ENCODE measurements at places on chromosomes 12 and 14.

DNA sequence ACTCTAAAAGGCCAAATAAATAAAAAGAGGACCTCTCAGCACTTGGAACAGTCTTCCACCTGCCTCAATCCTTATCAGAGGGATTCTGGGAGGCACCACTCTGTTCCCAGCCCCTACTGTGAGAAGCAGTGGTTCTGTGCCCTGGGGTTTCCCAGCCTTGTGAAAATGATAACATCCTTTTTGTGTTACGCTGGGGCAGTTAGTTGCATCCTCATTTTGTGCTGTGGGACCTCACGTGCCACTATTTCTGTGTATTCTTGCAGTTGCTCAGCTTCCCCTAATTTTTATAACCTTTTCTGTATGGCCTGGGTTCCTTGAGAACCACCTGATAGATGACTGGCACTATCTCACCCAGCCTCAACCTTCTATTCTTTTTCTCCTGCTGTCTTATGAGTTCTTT lies 10.8 kb upstream of the CMA1 start:
- no peak for DNase-seq

DNA sequence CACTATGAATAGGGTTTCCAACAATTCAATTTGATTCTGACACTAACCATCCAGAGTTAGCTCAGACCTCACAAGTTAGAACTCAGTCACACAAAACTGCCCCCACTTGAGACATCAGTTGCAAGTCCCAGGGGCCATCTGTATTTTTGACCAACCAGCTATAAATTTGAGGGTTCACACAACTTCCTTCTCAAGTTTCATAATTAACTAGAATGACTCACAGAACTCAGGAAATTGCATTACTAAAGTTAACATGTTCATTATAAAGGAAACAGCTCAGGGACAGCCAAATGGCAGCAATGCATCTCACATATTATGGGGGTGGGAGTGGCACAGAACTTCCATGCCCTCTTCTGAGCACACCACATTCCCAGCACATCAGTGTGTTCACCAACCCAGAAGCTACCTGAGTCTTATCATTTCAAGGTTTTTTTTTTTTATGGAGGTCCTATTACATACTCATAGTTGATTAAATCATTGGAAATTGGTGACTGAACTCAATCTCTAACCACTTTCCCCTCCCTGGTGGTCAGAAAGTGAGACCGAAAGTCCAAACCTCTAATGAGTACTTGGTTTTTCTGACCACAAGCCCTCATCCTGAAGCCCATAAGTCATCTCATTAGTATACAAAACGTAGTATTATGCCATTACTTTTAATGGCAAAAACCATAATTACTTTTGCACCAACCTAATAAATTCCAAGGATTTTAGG lies 1721.5 kb upstream of the SEL1L start:
- DNase-seq = no peak

GRCh38 chr12:107912421-107913004 lies 138.0 kb downstream of the ASCL4 start:
- peak; percentile 70 for DNase-seq

- DNase-seq = no peak
Observed at GRCh38 chr12:57170408-57170807, 23.0 kb upstream of the LRP1-AS start.

- DNase-seq = no peak
Observed at GRCh38 chr14:100076133-100076532, 10.9 kb downstream of the EVL start.

DNA sequence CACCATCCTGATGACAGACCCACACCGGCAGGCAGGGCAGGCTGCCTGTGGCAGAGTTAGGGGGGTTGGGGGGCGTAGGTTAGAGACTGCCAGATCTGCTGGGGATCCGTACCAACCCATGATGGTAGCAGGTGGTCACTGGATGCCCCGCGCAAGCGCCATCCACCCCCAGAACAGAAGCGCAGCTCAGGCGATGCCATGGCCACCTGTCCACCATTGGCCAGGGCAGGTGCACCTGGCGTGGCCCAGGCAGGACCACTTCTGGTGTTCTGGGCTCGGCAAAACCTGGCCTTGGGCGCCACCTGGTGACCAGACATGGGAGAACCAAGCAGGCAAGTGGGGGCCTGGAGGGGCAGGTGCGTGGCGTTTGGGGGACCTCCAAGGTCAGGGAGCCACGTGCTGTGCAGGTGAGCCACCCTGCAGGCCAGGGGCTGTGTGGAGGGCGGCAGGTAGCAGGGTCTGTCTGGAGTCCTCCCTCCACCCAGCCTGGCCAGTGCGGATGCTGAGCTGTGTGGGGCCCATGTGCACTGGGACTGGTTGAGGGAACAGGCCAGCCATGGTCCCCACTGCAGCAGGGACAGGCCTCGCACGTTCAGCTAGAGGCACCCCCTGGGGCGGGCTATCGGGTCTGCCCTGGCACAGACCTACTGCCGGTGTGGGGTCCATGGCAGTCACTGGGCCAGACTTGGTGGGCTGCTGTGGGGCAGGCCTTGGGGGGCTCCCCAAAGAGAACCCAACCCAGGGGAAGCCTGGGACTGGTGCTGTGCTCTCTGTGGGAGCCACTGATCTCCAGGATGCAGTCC lies 15.6 kb downstream of the BAG5 start:
- DNase-seq = peak; percentile 99

DNA sequence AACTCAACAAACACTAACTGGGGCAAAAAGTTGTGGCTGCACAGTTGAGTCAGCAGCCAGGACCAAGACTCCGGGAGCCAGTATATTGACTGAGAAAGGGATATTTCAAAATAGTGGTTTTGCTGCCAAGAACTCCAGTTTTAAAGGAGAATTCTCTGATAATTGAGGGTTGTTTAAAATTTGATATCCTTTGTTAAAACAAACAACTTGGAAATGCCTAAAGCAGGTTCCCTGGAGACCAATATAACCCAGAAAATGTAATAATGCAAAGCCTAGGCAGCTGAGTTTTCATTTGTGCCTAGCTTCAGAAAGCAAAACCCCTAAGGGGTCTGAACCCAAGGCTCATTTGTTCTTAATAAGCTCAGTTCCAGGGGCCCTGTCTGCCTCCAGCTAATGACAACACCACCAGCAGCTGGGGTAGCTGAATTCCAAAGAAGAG lies 311.7 kb upstream of the CCDC196 start:
- no peak for DNase-seq

- DNase-seq = no peak
Observed at GRCh38 chr14:105528586-105529318, 2.4 kb downstream of the TMEM121 start.

- no peak for DNase-seq
Observed at GRCh38 chr14:104342435-104343293, 204.3 kb downstream of the KIF26A start.

DNA sequence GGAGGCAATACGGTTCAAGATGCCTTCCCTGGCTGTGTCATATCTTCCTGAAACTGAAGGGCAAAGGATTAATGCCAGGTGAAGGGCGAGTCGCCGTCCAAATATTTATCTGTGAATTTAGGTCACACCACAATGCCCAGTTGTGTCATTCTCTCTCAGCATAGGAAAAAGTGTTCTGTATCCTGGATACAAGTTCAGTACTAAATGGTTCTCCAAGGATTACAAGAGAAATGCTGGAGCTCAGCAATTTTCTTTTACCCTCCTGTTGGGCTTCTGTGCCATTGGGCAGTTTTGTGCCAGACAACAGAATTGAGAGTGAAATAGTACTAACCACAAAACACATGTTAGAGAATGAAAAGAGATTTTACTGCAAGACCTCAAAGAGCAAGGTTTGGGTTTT lies 493.9 kb downstream of the EGLN3 start:
- no peak for DNase-seq

DNA sequence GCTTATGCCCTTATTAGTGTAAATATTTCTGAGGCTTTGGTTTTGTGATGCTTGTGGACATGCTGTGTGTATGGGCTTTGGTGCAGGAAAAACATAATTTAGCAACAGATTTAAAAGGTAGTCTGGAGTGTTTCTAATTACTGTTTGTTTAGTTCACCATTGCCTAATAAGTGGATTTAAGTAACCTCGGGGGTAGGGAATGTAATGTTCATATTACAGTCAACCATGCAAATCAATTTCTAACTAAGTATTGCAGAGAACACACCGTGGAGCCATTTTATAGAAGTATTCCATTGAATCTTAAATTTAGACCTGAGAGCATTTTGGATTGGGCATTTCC lies 53.5 kb downstream of the ANO6 start:
- DNase-seq = no peak

GRCh38 chr12:76307083-76307482 lies 41.1 kb downstream of the BBS10 start:
- no peak for DNase-seq

- DNase-seq = no peak
Observed at GRCh38 chr12:132624186-132624855, 5.7 kb downstream of the P2RX2 start.

DNA sequence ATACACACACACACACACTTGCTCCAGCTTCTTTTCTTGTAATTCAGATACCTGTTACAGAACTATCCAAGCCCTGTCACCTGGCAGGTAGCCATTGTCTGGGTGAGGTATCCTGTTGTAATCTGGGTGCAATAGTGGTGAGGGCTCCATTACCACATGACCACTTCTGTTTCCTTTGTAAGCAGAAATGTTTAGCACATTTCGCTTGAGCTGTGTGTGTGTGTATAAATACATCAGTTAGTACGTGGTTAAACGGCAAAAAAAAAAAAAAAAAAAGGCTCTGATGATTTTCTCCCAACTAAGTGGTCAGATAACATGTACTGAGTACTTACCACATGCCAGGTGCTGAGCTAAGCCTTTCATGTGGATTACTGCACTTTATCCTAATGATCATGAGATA lies 129.3 kb upstream of the SSTR1 start:
- no peak for DNase-seq

GRCh38 chr12:122126713-122127597 lies 47.1 kb downstream of the IL31 start:
- no peak for DNase-seq

DNA sequence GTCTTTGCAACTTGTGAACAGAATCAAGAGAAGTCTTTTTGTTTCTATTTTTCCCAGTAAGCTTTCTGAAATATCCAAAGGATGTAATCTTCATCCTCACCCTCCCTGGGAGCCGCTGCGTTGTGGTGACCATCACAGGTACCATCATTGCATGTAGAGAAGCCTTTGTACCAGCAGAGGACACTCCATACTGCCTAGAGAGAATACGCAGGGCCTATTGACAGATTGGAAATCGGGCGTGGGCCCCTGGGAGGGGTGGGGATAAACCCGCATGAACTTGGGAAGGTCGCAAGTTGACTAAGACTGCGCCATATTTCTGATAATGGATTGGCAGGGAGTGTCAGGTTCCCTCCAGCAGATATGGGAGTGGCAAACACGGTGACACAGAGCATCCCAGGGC lies 12.7 kb downstream of the KRT1 start:
- DNase-seq = no peak

GRCh38 chr14:94158239-94158883 lies 15.8 kb upstream of the PPP4R4 start:
- no peak for DNase-seq

GRCh38 chr12:68138480-68138879 lies 21.1 kb downstream of the IFNG start:
- DNase-seq = no peak

DNA sequence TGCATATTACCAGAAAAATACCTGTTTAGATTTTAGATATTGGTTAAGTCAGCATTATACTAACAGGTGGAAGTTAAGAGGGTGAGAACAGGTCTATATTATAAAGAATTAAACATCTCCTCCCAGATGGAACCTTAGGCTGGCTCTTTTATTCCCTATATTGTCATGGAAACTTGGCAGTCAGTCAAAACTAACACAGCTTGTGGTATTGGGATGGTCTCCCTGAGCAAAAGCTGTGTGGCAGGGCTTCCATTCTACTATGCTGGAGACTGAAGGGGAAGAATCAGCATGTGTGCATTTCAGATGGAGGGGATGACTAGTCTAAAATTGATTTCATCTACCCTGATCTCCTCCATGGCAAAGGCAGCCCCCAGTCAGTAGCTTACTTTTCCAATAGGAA lies 66.7 kb downstream of the SMOC1 start:
- no peak for DNase-seq

GRCh38 chr12:2672863-2673262 lies 121.9 kb upstream of the FKBP4 start:
- no peak for DNase-seq

- DNase-seq = peak; percentile 5
Observed at GRCh38 chr14:45810152-45810872, 557.3 kb upstream of the MIS18BP1 start.

DNA sequence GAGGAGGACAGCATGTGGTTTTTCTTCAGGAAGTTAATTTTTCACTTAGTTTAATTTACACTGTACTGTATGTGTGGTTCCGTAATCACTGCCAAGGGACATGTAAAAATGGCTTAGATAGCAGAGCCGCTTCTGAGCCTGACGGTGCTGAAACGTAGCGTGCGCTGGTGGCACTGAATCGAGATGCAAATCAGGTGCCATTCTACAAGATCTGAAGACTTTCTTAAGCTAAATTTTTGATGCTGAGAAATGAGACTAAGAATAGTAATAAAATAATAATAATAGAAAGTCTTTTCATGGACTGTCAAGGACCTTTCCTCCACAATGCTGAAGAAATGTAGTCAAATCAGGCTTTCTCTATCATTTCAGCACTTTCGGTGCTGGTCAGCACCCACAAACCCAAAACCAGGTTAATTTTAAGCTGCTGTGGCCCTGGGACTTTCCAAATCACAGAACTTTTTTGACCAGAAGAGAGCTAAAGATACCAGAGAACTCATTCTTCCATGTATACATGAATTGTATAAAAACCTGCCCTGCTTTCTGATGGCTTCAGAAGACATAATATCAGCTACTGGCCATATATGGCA lies 183.3 kb upstream of the LMO3 start:
- no peak for DNase-seq
